ENCODE measurements at places on chromosomes 7 and 10. TPM values are rescaled to one million over a fixed set of nuclear protein-coding genes. Genes with fewer than 3 reads are reported as not detected.
A peak's percentile ranks its signal among the peaks of the same experiment; 100 is the strongest.

The THSD7A gene
- total RNA-seq: 18.4 TPM

The SH2D4B gene
- 0.06 TPM for total RNA-seq

The ST8SIA6 gene
- total RNA-seq: 1.1 TPM

The RNF32 gene
- total RNA-seq: 0.26 TPM

The WDFY4 gene
- 5.7 TPM for total RNA-seq

The COL1A2 gene
- 212 TPM for total RNA-seq

The CNPY1 gene
- total RNA-seq: not detected

The MET gene
- 1.1 TPM for total RNA-seq

DNA sequence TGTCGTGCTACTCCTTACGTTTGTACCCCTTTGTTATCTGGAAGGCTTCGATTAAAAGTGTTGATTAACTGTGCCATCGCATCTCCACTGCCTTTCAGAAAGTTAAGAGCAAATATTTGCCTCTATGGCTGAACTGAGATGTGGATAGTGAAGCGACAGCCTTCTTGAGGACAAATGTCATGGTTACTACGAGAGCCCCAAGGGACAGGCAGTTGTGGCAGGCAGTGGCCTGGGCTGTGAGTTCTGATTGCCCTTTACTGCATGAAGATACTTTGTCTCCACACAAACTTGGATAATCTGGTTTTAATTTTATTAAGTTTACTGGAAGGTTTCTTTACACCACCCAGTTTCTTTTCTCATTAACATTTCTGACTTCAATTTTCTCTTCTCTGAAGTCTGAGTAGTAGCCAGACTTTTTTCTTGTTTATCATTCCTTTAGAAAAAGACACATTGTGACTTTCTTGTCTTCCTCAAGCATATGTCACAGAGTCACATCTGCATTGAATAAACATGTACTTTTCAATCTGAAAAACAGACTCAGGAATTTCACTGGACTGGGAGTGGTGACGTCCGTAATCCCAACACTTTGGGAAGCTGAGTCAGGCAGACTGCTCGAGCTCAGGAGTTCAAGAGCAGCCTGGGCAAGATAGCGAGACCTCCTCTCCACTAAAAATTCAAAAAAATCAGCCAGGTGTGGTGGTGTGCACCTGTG, 1.5 kb downstream of the TAS2R41 start:
- H3K27ac ChIP-seq: no peak overlapping the region
- no peaks in the 10 kb centered on the region for H3K36me3 ChIP-seq
- no peak for DNase-seq
- H3K4me3 ChIP-seq: no peak overlapping the region

DNA sequence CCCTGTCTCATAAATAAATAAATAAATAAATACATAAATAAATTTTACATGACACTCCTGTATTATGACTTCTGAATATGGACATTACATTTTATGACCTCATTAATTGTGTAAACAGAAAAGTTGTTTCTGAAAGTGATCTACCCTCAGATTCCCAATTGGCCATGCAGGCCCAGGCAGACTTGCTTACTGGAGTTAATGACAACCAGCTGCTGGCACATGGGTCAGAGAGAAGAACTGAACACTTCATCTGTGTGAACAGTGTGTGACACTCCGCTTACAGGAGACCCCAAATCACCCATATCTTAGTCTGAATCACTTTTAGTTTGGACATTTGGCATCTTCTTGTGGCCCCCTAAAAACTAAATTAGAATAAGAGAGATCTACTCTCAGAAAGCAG, 31.4 kb downstream of the PARP12 start:
- peaks cover 2% of the 10 kb centered on the region for H3K4me1 ChIP-seq
- H3K27ac ChIP-seq: no peak overlapping the region
- H3K36me3 ChIP-seq: no peaks in the 10 kb centered on the region
- DNase-seq: no peak
- no peak overlapping the region for H3K4me3 ChIP-seq
- H3K27me3 ChIP-seq: no peaks in the 10 kb centered on the region

- no peaks in the 10 kb centered on the region for H3K27me3 ChIP-seq
- no peak overlapping the region for H3K27ac ChIP-seq
- no peaks in the 10 kb centered on the region for H3K4me1 ChIP-seq
Measured at GRCh38 chr10:133475821-133476640, 22.3 kb downstream of the SCART1 start.

DNA sequence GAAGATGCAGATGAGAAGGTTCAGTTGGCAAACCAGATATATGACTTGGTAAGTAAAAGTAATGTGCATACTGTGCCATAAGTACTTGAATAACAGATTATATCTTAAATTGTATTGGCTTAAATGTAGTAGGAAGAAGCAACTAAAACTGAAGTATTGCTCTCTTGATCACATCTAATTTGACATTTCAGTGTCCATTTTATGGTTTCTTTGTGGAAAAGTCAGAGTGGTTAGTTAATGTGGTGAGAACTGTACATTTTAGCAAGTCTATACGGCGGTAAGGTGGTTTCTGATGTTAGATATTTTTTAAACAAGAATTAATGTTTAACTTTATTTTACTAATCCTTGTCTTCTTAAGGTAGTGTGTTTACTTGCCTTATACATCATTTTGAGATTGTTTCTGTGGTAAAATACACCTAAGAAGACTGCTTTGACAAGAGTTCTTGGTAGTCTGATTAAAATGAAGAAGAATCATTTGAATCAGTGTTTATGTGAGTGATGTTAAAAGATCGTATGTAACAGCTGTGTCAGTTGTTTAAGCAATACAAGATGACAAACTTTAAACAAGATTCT, 5.1 kb downstream of the ING3 start:
- H3K27ac ChIP-seq: no peak overlapping the region
- peaks cover 18% of the 10 kb centered on the region for H3K4me1 ChIP-seq
- H3K27me3 ChIP-seq: no peaks in the 10 kb centered on the region
- H3K36me3 ChIP-seq: no peaks in the 10 kb centered on the region
- no peak for DNase-seq

DNA sequence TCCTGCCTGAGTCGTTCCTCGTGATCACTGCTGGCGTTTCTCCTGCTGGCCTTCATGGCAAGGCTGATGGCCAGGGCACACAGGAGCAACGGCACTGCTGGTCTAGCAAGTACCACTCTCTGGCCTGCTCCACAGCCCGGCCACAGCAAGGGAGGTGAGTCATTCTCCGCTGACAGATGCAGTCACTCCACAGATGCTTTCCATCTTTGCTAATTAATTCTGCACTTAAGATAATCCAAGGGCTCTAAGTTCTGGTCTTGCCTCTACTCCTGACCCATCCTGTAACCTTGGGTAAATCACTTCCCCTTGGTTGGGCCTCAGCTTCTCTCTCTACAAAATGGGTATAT, 244.4 kb downstream of the RPS24 start:
- no peaks in the 10 kb centered on the region for H3K27me3 ChIP-seq
- no peaks in the 10 kb centered on the region for H3K4me1 ChIP-seq
- no peaks in the 10 kb centered on the region for H3K36me3 ChIP-seq
- peak; percentile 72 for DNase-seq

DNA sequence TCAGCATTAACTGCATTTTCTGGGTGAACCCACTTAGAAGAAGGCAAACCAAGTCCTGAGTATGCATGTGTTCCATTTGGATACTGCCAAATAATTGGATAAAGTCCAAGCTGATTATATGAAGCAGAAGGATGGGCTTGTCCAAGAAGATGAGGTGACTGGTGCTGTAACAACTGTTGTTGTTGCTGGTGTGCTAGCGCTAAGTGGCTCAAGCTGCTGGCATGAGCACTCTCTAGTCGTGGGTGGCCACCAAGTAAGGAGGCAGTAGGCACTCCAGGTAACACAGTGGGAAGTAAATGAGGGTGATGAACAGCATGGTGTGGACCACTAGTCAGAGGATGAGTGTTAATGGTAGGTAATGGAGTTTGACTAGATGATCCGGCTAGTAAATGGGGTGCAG, 80.4 kb downstream of the NRBF2 start:
- H3K27me3 ChIP-seq: no peaks in the 10 kb centered on the region
- peaks cover 16% of the 10 kb centered on the region for H3K36me3 ChIP-seq
- peaks cover 56% of the 10 kb centered on the region for H3K4me1 ChIP-seq
- H3K27ac ChIP-seq: no peak overlapping the region
- no peak overlapping the region for H3K4me3 ChIP-seq

DNA sequence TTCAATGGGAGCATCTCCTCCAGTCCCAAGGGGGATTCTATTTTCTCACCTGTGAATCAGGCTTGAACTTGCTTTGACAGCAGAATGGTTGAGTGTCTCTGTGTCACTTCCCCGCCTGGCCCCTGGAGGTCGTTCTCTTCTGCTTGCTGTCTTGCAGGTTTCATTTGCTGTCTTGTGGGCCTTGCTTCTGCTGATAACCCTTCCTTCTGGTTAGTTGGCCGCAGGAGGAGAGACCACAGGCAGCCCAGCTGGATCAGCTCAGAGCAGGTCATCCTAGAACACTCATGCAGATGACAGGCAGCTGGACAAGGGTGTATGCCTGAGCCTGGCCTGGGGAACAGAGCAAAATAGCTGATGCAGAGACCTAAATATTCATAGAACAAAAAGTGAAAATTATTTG, 344.2 kb upstream of the ADARB2 start:
- no peaks in the 10 kb centered on the region for H3K36me3 ChIP-seq
- no peak overlapping the region for H3K4me3 ChIP-seq
- no peak overlapping the region for H3K27ac ChIP-seq
- H3K27me3 ChIP-seq: no peaks in the 10 kb centered on the region
- no peak for DNase-seq

DNA sequence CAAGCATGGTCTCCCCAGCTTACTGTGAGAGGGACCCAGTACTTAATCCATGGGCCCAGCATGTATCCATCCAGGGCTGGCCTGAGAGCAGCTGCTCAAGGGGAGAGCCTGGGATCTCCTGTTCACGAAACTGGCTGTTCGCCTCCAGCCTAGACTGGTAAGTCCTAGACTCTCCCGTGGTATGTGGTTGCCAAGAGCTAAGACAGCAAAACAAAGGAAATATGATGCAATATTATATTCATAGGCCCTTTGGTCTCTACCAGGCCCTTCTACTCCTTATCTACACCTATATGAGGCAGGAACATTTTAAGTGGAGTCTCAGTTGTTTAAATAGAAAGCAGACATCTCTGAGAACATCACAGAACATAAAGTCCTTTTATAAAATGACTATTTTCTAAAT, 28.9 kb upstream of the STK17A start:
- no peak overlapping the region for H3K27ac ChIP-seq
- no peaks in the 10 kb centered on the region for H3K36me3 ChIP-seq
- H3K4me3 ChIP-seq: no peak overlapping the region
- no peaks in the 10 kb centered on the region for H3K27me3 ChIP-seq

DNA sequence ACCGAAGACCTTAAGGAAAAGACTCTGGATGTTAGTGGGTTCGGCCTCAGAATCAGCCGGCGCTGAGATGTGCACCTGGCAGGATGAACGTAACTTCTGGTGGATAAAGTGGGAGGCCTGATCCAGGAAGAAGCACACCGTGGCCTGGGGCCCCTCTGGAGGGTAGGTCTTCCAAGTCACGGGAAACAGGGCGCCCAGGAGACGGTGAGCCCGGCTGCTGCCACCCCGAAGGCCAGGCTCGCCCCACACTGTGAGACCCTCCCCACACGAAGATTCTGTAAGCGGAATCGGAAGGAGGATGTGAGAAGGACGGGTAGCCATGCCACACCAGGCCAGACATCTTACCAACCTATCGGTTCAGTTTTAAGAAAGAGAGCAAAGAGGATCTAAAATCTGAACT, 279.0 kb downstream of the DNAJB6 start:
- H3K27ac ChIP-seq: no peak overlapping the region
- DNase-seq: no peak
- no peaks in the 10 kb centered on the region for H3K36me3 ChIP-seq
- H3K27me3 ChIP-seq: no peaks in the 10 kb centered on the region
- peaks cover 4% of the 10 kb centered on the region for H3K4me1 ChIP-seq

GRCh38 chr7:72538147-72538546, 126.0 kb upstream of the CALN1 start:
- no peak for DNase-seq
- H3K36me3 ChIP-seq: no peaks in the 10 kb centered on the region
- H3K27ac ChIP-seq: no peak overlapping the region

GRCh38 chr7:102097601-102098161, 189.0 kb upstream of the SH2B2 start:
- no peaks in the 10 kb centered on the region for H3K36me3 ChIP-seq
- no peak for DNase-seq
- no peaks in the 10 kb centered on the region for H3K4me1 ChIP-seq
- H3K4me3 ChIP-seq: no peak overlapping the region
- H3K27me3 ChIP-seq: no peaks in the 10 kb centered on the region
- H3K27ac ChIP-seq: no peak overlapping the region

DNA sequence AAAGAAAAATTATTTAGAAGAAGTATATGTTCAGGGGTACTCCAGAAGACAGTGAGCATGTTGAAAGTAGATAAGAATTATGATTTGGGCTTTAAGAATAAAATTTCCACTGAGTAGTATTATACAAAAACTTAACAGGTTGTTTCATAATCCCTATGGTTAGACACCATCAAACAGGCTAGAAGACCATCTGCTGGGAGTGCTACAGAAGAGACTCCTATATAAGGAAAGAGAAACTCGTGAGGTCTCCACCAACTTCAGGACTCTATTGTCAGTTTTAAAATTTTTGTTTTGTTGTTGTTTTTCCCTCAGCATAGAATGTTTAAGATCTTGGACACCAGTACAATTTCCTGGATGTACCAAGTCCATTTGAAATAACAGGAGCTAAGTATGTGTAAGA, 13.1 kb downstream of the DNAJC1 start:
- H3K4me3 ChIP-seq: no peak overlapping the region
- H3K27me3 ChIP-seq: no peaks in the 10 kb centered on the region
- DNase-seq: no peak
- H3K4me1 ChIP-seq: no peaks in the 10 kb centered on the region
- no peak overlapping the region for H3K27ac ChIP-seq
- no peaks in the 10 kb centered on the region for H3K36me3 ChIP-seq

DNA sequence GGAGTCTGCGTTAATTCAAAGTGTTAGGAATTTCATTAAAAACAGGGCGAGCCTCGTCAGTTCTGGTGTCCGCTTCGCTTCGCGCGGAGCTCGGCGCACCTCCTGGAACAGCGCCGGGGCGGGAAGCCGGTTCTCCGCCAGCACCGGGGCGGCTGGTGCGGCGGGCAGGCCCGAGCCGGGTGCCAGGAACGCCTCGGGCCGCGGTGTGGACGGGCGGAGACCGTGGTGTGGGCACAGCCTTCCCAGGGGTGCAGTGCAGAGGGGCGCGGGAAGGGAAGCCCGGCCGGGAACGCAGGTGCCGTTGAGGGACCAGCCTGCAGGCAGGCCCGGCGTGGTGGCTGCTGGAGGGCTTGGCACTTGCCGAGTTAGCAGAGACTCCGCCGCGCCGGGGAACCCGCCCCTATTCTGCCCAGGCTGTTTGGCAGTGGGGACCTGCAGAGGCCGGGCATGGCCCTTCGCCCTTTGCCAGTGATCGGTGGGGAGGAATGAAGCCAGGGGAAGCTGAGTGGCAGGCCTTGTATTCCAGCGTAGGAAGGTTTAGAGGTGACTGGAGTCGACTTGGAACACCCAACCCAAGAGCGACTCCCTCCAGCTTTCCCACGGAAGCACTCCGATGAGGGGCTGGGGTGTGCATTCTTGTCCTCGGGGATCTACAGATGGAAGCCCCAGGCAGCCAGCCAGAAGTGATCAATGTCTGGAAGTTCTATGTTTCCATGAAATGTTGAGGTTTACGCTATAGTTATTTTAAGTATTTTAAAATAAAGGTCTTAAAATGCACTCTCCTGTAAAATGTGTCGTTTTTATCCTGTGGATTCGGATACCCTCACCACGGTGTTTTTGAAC, 945 bp upstream of the RHEB start:
- H3K27me3 ChIP-seq: no peaks in the 10 kb centered on the region
- peak; percentile 77 for DNase-seq
- peaks cover 15% of the 10 kb centered on the region for H3K4me1 ChIP-seq
- H3K27ac ChIP-seq: peak overlapping the region; percentile 100
- H3K36me3 ChIP-seq: no peaks in the 10 kb centered on the region

GRCh38 chr10:83605783-83606630, 533.3 kb upstream of the GHITM start:
- H3K36me3 ChIP-seq: no peaks in the 10 kb centered on the region

GRCh38 chr10:132252412-132252811, 55.3 kb downstream of the STK32C start:
- no peak for DNase-seq
- no peaks in the 10 kb centered on the region for H3K27me3 ChIP-seq
- no peak overlapping the region for H3K27ac ChIP-seq
- no peaks in the 10 kb centered on the region for H3K4me1 ChIP-seq

Measured in adrenal gland (tissue), 19 donors.